ENCODE measurements at places on chromosomes 6 and 20.

- DNase-seq = no peak
Measured at GRCh38 chr20:51037532-51038115, 14.7 kb upstream of the KCNG1 start.

GRCh38 chr6:131096786-131097185 is 33.7 kb upstream of the EPB41L2 start:
- DNase-seq = no peak

DNA sequence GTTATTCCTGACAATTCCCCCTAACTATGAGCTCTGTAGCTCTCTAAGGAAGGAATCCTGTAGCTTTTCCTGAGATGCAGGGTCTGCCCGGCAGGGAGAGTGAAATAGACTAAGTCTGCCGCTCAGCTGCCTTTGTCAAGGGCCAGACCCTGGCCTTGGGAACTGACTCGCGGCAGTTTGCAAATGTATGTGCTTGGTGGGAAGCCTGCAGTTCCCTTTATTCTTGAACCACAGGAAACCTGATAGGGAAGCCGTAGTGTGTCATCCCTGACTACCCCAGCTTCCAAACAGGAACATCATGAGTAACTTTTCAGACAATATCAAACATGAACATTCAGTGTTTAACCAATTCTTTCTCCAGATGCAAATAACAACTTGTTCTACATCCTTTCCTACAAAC is 78.7 kb upstream of the IFNGR1 start:
- DNase-seq = no peak

- DNase-seq = no peak
Measured at GRCh38 chr20:19426356-19426755, 213.9 kb downstream of the SLC24A3 start.

- DNase-seq = no peak
Measured at GRCh38 chr6:119215309-119215708, 134.3 kb downstream of the MAN1A1 start.

DNA sequence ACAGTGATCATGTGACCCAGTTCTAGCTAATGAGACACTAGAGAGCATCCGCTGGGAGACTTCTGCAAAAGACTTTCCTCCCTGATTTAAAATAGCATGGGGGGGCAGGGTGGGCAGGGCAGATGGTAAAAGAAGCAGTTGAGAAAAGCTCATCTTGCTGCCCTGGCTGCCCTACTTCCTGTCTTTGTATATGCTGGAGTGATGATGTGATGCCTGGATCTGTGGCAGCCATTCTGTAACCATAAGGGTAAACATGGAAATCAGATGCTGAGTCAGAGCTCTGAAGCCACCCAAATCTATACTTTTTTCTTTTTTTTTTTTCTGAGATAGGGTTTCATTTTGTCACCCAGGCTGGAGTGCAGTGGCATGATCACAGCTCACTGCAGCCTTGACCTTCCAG is 25.4 kb downstream of the ZFP64 start:
- no peak for DNase-seq

GRCh38 chr6:21133901-21134300 is 459.6 kb upstream of the SOX4 start:
- no peak for DNase-seq

- no peak for DNase-seq
Measured at GRCh38 chr20:4787820-4788219, 66.1 kb downstream of the PRND start.

DNA sequence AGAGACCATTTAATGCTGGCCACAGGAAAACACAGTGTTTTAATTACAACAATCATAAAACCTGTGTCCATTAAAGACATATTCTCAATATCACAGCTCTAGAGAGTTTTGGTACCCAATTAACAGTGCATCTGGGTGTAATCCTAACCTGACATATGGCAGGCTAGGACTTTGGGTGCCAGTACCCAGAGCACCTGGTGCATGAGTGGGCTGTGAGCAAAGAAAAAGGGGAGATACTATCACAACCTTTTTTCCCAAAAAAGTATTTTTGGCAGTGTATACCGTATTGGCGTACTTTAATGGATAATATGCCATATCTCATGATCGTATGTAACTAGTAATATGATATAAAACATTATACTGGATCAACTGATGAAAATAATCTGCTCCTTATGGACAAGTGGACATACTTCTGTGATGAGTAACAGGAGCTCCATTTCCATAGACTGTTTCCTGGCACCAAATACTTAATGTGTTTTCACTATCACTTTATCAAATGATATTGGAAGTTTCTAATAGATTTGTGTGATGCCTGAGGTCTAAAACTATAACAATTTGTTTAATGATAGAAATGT is 91.7 kb downstream of the COL19A1 start:
- no peak for DNase-seq

DNA sequence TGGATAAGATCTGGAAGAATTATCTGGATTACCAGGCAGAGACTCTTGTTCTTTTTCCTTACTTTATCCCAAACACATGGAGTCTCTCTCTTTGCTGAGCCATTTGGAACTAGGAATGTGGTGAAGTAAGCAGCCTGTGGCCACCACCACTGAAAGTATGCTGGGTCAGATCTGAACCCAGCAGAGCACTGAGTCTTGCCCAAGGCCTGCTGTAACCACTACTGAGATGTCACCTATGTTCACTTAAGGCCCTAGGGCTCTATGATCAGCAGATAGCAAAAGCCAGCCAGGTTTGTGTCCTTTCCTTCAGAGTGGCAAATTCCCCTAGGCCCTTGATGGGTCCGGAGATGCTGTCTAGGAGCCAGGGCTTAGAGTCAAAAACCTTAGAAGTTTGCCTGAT is 103.3 kb upstream of the PLN start:
- no peak for DNase-seq

All from effector memory CD4-positive, alpha-beta T cell (primary cell).